ENCODE measurements at places on chromosomes 4 and X.

- DNase-seq = no peak
Observed at GRCh38 chrX:150212672-150213480, 150.2 kb upstream of the MAMLD1 start.

- no peak for DNase-seq
Observed at GRCh38 chr4:165627128-165627527, 245.9 kb upstream of the TLL1 start.

GRCh38 chrX:87755493-87755892, 237.9 kb downstream of the KLHL4 start:
- no peak for DNase-seq

DNA sequence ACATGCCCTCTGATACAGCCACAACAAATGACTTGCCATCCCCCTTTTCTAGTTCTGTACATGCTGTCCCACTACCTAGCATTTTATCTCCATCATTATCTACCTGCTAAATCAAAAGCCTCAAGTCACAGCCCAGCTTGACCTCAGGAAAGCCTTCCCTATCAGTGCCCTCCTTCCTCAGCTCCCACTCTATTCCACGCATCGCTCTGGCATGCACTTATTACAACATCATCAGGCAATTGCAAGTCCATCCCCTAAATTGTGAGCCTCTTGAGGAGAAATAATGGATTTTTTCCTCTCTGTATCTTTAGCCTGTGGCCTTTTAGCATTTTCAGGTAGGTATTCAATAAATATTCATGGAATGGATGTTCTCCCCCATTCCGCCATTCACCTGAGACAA, 5.7 kb downstream of the ARL13A start:
- no peak for DNase-seq

- DNase-seq = no peak
Observed at GRCh38 chr4:109554971-109555370, 5.1 kb upstream of the MCUB start.

GRCh38 chrX:71626576-71626975, 8.3 kb upstream of the CXCR3 start:
- no peak for DNase-seq

GRCh38 chrX:38672646-38673045, 111.3 kb downstream of the TSPAN7 start:
- no peak for DNase-seq

DNA sequence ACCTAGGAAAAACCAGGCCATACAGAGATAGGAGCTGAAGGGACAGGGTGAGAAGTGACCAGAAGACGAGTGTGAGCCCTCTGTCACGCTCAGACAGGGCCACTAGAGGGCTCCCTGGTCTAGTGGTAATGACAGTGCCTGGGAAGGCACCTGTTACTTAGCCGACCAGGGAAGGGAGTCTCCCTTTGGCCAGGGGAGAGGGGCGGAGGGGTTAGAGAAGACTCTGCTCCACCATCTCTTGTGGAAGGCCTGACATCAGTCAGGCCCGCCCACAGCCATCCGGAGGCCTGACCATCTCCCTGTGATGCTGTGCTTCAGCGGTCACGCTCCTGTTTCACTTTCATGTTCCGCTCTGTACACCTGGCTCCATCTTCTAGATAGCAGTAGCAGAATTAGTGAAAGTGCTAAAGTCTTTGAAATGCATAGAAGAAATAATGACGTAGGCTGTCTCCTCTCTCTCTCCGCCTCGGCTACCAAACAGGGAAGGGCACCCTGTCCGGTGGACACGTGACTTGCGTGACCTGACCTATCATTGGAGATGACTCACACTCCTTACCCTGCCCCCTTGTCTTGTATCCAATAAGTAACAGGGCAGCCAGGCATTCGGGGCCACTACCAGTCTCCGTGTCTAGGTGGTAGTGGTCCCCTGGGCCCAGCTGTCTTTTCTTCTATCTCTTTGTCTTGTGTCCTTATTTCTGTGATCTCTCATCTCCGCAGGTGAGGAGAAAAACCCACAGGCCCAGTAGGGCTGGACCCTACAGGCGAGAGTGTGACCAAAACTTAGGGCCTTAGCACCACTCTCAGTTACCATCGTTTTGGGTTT, 26.7 kb downstream of the HTT-AS start:
- no peak for DNase-seq

- DNase-seq = no peak
Observed at GRCh38 chrX:19964017-19964710, 26.7 kb downstream of the BCLAF3 start.

DNA sequence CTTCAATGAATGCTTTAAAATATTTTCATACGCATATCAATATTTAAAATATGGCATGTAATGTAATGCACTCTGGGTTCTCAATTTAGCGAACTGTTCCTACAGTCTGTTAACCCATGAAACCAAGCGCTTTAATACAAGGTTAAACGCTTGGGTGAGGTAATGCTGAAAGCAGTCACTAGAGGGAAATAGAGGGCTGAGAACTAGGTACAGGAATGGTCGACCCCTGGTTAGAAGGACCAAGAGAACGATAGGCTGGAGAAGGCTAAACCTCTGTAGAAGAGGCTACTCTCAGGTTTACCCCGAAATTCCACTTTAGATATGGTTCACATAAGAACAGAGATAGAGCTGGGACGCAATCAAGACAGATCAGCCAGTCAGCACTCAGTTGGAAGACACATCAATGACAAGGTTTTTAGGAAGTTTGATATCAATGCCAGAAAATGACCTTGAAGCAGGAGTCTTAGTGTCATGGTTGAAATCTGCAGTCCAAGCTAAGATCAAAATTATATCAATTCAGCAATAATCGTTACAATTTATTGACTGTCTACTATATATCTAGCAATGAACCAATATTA, 26.9 kb downstream of the ARSJ start:
- DNase-seq = peak; percentile 59

GRCh38 chr4:75714704-75715103, 9.7 kb upstream of the USO1 start:
- DNase-seq = no peak

- no peak for DNase-seq
Observed at GRCh38 chrX:66751136-66751782, 112.4 kb upstream of the EDA2R start.

- DNase-seq = no peak
Observed at GRCh38 chr4:157787618-157788017, 385.2 kb downstream of the GASK1B start.

DNA sequence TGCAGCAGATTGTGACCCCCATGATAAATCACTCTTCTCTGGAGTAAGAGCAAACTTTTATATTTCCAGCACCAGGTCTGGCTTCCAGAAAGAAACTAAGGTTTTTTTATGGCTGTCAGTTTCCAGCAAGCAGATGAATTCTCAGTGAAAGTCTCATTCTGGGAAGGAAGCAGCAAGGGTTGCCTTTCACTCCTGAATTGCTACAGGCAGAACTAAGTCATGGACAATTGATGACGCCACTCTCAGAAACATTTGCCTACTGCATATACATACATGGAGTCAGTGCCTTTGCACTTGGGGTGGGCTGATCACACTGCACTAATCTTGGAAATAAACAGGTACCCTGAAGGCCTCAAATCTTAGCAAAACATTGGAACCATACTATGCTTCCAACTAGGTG, 80.0 kb downstream of the IL21 start:
- DNase-seq = no peak

GRCh38 chrX:125096469-125096868, 223.2 kb upstream of the TEX13C start:
- DNase-seq = no peak

- DNase-seq = no peak
Observed at GRCh38 chr4:167020410-167020809, 213.9 kb downstream of the SPOCK3 start.

DNA sequence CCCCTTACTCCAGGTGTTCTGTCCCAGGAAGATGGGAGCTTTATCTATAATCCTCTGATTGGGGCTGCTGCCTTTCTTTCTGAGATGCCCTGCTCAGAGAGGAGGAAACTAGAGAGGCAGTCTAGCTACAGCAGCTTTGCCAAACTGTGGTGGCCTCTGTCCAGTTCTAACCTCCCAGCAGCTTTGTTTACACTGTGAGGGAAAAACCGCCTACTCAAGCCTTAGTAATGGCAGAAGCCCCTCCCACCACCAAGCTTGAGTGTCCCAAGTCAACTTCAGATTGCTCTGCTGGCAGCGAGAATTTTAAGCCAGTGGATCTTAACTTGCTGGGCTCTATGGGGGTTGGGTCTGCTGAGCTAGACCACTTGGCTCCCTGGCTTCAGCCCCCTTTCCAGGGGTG, 394.9 kb upstream of the PABPC5 start:
- DNase-seq = no peak

GRCh38 chr4:141473952-141474351, 162.4 kb upstream of the IL15 start:
- DNase-seq = no peak

DNA sequence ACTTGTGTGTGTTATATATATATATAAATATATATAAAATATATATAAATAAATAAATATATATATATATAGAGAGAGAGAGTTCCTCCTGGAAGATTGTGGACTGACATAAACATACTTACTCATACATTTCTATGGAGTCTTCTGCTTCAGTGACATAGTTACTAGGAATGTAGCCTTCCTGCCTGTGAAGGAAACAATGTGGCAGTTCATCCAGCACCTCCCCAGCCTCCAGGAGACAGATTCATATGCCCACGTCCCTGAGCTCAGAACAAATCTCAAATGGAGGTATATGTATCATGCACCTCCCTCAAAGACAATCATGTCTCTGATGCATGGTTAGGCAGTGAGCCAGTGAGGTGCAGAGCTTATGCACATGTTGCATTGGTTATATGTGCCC, 11.4 kb upstream of the TIMM8A start:
- no peak for DNase-seq

DNA sequence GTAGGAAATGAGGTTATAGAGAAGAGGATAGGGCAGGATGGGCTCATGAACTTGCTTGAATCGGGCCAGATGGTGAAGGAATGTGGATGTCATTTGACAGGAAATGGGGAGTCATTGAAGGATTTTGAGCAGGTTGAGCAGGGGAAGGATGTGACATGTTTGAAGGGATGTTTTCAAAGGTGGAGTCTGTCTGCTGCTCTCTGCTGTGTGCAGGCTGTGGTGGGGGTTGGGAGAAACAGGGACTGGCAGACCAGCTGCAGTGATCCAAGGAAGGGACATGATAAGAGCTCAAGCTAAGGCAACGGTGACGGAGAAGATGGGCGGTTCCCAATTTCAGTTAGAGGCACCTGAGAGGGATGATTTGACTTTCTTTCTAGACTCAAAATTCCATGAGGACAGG, 14.0 kb upstream of the XPNPEP2 start:
- no peak for DNase-seq

DNA sequence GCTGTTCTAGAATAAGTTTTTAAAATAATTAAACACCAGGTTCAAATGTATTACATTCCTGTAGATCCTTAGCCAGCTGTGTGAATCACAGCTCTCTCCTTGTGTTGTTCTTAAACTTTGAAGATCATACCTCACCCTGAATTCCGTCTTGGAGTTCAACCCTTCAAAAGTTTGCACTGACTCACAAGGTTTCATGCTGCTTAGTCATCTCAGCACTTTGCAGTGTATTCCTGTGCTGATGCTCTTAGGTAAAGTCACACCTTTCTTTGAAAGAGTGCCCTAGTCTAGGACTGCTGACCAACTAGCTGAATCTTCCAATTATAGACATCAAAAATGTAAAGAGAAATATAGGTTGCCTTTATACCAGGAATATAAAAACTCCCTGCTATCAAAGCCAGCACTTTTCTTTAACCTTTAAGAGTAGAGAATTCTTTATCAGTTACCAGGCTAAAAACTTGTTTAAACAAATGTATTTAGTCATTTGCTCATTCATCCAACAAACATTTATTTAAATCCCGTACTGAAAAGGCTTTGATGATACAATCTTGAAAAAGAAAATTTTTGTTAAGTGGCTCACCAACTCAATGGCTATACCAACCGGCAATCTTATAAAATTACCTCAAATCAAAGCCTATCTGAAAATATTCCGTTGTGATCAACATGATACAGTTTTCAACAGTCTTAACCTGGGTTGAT, 169.7 kb downstream of the RAP1GDS1 start:
- DNase-seq = no peak

- DNase-seq = no peak
Observed at GRCh38 chr4:75819121-75819520, 83.1 kb downstream of the PPEF2 start.

GRCh38 chrX:82127228-82128123, 925.6 kb downstream of the SH3BGRL start:
- DNase-seq = no peak

DNA sequence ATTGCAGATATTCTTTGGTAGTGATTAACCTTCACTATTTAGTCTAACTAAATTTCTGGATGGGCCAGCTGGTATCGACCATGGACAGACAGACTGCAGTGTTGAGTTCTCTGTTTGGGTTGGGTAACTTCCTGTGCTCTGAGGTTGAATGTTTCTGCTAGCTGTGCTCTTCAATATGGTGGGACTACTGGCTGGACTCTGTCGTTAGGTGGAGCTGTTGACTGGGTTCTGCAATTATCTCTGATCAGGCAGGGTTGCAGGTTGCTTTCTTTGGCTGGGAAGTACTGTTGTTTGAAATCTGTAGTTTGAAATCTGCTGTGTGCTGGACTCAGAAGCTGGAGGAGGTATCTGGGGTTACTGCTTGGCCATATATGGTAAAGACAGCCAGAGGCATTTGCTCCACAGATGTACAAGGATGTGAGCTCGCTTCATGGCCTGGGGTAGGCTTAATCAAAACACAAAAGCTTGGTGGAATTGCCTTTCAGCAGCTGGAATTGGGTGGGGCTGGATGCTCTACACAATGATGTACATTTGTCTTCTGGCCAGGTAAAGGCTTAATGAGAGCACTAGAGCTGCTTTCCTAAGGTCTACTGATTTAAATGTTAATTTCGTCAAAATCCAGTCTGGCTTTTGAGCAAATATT, 1472.0 kb downstream of the FAM133A start:
- no peak for DNase-seq

DNA sequence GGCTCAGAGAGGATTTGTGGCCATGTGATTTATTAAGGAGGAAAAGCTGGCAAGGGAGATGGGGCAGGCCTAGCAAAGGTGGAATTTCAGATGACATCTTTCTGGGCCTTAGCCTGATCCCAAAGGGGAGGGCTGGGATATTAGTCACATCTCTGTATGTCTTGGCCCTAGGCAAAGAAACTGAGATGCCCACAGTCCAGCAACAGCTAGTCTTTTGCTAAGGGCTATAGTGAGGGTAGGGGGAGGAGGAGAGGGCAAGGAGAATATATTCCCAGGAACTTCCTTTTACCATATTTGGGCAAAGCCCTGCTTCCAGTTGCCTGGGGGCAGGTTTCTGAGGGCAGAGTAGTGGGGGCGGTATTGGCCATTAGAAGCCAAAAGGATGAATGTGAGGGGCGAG, 209.8 kb upstream of the NR3C2 start:
- DNase-seq = no peak

DNA sequence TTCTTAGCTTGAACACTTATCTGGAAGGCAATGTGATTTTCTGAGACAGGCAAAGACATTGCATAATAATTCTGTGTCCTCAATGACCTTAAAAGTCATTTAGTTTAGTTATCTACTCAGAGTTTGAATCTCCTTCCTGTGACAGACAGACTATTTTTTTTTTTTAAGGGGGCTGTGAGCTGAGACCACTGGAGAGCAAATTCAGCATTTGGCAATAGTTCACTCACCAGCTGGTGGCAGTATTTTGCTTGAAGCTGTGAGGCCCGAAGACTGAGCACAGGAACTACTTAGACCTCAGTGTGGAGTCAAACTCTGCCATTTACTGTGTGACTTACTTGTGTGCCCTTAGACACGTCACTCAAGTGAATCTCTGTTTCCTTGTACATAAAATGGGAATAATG, 22.9 kb upstream of the CPE start:
- no peak for DNase-seq

Measured in KG1 (cell line).